ENCODE measurements at places on chromosomes 5 and 9.

GRCh38 chr5:10565785-10566542 is 2.1 kb downstream of the ANKRD33B start:
- no peak for DNase-seq

GRCh38 chr5:82497242-82497641 is 219.1 kb upstream of the RPS23 start:
- DNase-seq: no peak

DNA sequence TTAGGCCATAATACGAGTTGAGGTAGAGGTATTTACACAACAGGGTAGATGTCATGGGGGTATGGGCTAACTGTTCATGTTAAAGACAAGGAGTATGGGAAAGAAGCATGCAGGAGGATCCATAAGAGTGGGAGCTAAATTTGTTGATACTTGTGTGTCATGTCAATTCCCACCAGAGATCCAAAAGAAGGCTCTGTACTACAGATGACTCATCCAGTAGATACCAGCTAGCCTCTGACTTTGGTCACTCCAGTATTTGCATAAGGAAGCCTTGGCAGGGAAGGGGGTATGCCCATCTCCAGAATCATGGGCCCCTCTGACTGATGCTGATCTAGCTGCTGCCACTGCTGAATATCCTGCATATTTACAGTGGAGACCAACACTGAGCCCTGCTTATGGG is 743.7 kb upstream of the GRAMD2B start:
- no peak for DNase-seq

- no peak for DNase-seq
Observed at GRCh38 chr9:109063760-109064159, 50.5 kb upstream of the CTNNAL1 start.
